ENCODE measurements at places on chromosomes 11 and 22.

DNA sequence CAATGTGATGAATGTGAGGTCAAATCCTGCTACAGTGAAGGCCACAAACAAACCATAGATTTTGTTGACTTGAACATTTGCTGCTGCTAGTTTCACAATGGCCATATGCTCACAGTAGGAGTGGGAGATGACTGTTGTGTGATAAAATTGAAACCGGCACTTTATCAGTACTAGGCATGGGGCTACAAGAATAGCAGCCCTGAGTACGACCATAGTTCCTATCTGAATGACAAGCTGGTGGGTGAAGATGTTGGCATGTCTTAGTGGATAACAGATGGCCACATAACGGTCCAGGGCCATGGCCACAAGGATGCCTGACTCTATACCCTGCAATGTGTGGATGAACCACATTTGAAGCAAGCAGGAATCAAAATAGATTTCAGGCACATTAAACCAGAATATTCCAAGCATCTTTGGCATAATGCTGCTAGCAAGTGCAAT lies 2.8 kb downstream of the OR52A1 start:
- no peak for DNase-seq

DNA sequence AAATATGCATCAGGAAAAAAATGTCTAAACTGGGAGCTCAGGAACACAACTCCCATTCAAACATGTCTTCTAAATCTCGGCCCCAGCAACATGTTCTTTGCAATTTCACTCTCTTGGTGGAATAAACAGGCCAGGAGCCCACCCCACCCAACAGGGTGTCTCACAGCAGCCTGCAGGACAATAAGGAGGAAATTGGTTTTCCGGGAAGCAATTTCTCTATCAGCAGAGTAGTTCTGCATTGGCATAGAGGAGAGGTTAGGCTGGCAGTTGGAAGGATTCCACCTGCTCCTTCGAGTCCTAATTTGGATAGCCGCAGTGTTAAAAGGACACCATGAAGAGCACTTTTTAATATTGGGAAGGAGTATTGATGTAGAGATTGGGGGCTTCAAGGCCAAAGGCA lies 55.9 kb upstream of the BARX2 start:
- DNase-seq: no peak

- no peak for DNase-seq
These were observed 22.9 kb upstream of the TSKU start for GRCh38 chr11:76760236-76760635.

GRCh38 chr11:115557681-115558080 lies 53.5 kb upstream of the CADM1 start:
- no peak for DNase-seq

DNA sequence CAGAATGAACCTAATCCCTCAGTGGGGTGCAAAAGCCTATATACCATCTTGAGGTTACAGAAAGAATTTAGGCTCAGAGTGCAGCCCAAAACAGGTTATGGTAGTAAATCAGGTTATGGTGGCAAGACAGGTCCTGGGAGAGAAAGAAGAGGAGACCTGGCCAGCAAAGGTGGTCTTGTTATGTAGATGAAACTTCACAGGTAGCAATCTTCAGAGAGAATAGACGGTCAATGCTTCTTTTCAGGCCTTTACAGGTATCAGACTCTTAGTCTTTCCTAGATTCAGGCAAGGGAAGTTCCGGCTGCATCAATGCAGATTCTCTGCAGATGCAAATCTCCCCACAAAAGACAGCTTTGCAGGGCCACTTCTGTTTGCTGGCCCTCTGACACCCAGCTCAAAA lies 45.8 kb upstream of the SORL1 start:
- DNase-seq: no peak

DNA sequence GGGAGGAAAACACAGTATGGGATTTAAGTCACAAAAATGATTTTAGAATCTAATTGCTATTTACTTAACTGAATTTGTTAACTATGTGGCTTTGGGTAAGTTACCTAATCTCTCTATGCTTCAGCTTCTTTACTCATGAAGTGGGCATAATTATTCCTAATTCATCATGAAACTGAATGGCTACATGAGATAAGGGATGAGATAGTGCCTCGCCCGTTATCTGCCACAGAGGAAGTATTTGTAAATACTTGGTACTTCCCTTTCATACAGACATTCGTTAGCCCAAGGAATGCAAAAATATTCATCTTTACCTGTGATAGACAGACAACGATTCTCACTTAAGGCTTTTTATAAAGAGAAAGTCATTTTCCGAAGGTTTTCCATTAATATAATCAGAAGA lies 221.2 kb upstream of the BLID start:
- no peak for DNase-seq

- DNase-seq: no peak
These were observed 134.4 kb downstream of the METTL15 start for GRCh38 chr11:28242596-28242995.

- no peak for DNase-seq
These were observed 32.9 kb downstream of the LRRC32 start for GRCh38 chr11:76637491-76638269.

GRCh38 chr11:59818572-59818971 lies 8.0 kb upstream of the MRPL16 start:
- no peak for DNase-seq

DNA sequence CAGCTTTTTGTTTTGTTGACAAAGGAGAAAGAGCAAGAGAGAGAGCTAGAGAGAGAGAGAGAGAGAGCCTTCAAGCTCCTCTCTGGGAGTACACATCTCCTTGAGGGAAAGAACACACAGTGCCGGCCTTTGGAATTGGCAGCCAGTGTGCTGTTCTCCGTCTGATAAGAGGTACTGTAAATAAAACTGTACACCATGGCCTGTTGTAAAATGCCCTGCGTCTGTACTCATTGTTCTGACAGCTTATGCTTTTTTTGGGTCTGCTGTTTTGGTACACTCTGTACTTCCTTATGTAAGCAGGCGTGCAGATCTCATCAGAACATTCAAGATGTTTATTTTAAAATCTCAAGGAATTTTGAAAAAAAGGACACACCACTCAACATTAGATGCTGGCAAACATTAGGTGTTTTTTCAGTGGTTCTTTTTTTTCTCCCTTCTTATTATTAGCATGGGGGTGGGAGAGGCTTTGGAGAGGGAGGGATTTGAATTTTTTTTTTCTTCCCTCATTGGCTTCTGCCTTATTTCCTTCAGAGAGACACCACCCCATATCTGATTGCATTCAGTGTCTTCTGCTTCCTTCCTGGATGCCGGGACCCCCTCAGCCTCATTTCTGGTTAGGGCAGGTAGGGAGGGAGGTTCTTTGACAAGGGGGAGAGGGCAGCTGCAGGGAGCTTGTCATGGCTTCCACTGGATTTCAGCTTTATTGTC lies 116.8 kb upstream of the NNMT start:
- no peak for DNase-seq

DNA sequence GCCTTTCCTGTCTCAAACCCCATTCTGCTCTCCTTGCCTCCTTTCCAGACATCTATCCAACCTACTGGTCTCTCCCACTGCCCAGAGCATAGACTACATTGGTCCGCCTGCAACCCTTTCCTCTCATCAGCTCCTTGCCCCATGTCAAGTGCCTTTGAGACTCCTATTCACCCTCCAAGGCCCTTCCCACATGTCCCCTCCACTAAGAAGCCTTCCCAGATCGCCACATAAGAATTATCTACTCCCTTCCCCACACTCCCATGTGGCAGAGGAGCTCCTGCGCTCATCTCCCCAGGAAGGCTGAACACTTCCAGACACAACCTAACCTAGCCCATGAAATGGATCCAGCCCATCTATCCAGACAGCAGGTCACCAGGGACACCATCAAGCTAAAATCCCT lies 10.3 kb downstream of the C1QTNF6 start:
- no peak for DNase-seq

DNA sequence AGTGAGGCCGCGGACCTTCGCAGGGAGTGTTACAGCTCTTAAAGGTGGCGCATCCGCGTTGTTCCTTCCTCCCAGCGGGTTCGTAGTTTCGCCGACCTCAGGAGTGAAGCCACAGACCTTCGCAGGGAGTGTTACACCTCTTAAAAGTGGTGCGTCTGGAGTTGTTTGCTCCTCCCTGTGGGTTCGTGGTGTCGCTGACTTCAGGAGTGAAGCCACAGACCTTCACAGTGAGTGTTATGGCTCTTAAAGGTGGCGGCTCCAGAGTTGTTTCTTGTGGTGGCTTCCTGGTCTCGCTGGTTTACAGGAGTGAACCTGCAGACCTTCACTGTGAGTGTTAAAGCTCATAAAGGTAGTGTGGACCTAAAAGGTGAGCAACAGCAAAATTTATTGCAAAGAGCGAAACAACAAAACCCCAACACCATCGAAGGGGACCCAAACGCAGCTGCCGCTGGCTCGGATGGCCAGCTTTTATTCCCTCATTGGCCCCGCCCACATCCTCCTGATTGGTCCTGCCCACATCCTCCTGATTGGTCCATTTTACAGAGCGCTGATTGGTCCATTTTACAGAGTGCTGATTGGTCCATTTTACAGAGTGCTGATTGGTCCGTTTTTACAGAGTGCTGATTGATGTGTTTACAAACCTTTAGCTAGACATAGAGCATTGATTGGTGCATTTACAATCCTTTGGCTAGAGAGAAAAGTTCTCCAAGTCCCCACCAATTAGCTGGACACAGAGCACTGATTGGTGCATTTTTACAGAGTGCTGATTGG lies 1.2 kb upstream of the TMEM45B start:
- DNase-seq: peak; percentile 47

DNA sequence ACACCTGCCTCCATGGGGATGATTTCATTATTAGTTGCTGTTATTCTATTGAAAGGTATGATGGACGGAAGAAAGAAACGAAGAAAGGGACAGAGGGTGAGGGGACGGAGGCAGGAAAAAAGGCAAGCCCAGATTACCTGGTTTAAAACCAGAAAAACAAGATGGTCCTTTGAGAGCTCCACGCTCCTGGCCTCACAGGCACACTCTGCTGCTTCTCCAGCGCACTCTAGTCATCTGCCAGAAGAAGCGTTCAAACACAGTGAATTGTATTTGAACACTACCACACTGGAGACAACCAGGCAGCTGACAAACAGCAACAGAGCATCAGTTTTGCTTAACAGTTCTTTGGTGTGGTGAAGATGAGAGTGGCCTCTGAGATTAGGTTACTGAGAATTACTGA lies 216.9 kb downstream of the CADM1 start:
- DNase-seq: no peak

GRCh38 chr11:64015935-64016845 lies 19.5 kb upstream of the FLRT1 start:
- DNase-seq: no peak

GRCh38 chr11:932435-932834 lies 6.8 kb downstream of the AP2A2 start:
- DNase-seq: no peak

GRCh38 chr11:63274776-63275175 lies 31.4 kb upstream of the SLC22A25 start:
- no peak for DNase-seq

DNA sequence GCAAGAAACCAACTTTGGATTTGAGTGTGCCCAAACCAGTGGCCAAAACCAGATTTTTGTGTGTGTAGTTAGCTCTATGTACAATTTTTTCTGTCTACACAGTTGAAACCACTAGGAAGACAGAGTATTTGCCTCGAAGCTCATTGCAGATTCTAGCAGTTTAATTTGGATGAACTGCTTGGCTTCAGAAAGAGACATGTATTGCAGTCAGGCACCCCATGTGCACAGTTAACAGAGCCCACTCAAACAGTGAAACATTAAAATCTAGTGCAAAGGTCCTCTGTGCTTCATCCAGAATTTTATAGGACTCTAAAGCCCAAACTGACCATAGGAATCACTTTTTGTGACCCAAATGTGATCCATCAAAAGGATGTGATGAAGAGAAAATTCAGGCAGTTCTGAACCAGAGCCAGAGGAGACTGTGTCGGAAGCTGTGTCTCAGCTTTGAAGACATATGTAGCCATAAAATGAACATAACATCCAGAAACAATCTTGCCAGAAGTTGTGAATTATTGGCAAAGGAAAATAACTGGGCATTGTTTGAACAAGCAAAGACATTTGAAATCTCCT lies 82.7 kb downstream of the PANX1 start:
- DNase-seq: no peak

GRCh38 chr22:37560608-37561211 lies 430 bp downstream of the CDC42EP1 start:
- no peak for DNase-seq

GRCh38 chr11:128235958-128236357 lies 351.4 kb downstream of the ETS1 start:
- DNase-seq: no peak

- no peak for DNase-seq
These were observed 356.7 kb downstream of the TBC1D22A start for GRCh38 chr22:47119181-47119580.

- DNase-seq: no peak
These were observed 154.2 kb downstream of the MPPED1 start for GRCh38 chr22:43566021-43566420.

DNA sequence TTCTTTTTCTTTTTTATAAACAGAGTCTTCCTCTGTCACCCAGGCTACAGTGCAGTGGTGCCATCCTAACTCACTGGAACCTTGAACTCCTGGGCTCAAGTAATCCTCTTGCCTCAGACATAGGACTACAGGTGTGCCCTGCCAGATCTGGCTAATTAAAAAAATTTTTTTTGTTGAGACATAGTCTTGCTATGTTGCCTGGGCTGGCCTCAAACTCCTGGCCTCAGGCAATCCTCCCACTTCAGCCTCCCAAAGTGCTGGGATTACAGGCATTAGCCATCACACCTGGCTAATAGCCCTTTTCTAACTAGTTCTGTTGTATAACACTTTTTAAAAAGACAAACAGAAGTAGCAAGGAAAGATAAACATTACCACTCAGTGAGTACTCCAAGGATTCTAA lies 57.4 kb downstream of the CSTF3 start:
- no peak for DNase-seq

DNA sequence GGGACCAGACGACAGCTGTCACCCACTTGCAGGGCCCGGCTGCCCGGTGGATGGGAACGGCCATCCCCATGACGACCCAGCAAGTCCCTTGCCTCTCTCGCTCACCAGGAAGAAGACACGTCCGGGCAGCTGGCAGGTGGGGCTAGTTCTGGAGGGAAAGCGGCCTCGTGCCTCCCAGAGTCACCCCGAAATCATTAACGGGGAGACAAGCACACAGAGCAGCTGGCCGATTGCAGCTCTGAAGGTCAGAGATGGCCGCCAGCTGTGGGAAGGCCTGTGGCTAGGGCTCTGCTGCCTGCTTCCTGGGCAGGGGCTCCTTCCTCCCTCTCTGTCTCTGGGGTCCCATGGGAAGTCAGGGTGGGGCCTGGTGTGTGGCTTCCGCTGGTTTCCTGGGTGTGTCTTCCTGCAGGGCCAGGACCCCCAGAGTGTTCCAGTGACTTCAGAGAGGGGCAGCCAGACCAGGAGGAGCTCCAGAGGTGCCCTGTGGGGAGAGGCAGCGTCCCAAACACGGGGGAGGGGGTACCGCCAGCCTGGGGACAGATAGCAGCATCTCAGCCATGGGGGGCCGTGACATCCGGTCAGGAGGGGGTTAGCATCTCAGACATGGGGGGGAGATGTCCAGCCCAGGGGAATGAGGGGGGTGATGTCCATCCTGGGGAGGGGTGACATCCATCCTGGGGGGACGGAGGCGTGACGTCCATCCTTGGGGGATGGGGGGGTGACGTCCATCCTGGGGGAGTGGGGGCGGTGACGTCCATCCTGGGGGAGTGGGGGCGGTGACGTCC lies 114.9 kb downstream of the KCNQ1 start:
- DNase-seq: no peak
